ENCODE measurements at places on chromosomes 7 and 10.

DNA sequence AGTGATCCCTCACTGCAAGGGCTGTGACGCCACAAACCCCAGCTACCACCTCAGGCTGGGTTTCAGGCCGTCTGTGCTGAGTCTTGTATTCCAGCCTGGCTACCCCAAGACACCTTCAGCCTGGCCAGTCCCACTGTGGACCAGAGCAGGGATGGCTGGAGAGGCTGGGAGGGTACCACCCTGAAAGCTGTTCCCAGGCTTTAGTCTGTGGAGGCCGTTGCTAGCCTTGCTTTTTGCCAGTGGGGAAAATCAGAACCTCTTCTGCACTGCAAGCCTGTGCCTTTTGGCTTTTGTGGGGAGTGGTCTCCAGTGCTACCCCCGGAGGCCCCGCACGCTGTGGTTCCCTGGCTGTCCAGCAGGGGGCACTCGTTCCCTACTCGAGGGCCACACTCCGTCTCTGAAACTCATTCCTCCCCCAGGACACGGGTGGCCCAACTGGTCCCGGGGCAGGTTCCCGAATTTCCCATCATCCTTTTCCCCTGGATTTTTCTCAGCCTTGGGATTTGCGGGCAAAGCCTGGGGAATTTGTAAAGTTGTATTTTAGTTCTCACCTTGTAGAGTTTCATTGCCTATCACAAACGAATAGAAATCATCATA, 128.4 kb upstream of the BTBD16 start:
- no peak for DNase-seq

DNA sequence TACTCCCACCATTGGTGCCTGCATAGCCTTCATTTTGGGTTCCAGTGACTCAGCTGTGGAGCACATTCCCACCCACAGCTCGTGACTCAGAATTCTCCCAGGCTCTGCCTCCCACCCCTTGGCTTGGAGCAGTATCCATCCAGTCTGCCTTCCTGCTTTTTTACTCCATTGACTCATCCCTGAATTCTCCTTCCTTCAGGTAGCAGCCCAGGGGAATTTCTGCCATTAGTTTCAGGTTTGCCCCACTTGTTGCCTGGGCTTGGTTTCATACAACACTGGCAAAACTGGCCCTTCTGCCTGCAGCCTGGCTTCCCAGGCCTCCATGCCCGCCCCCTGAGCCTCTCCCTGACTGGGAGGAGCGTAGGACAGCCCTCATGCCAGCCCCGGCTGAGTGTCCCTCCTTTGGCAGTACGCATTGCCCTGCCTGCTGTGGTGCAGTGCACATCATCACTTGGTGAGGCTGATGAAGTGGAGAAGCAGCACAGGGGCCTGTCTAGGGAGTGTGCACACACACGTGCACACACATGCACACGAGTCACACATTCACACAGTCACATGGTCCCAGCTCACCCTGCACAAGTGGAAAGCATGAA, 55.0 kb downstream of the SNX10 start:
- no peak for DNase-seq

- DNase-seq: no peak
Observed at GRCh38 chr7:14340393-14341074, 351.1 kb upstream of the ETV1 start.

- DNase-seq: no peak
Observed at GRCh38 chr10:119805702-119806230, 66.9 kb downstream of the MCMBP start.

- no peak for DNase-seq
Observed at GRCh38 chr7:100352984-100353684, 4.8 kb upstream of the PILRB start.

DNA sequence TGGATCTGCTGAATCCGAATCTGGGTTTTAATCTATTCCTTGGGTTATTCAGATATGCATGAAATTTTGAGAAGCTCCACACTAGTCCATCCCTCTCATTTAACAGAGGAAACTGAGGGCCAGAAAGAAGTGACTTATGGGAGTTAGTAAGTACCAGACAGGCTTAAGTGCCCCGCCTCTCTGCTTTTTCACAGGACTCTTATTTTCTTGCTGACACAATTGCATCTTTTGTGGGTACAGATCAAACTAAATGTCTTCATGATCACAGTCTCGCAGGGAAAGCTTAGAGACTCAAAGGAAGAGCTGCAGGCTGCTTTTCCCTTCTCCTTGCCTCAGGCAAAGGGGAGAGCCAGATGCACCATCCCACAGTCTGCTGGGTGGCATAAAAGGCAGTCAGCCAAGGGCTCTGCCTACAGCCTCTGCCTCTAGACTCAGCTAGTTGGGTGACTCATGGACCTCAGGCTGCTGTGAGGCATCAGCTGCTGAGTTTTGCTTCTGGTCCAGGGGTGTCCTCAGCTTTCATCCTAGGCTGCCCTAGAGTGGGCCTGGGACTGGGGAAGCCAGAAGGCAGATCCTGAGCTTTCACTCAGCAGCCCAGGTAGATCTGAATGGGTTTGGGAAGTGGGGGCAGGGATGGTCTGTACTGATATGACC, 11.6 kb downstream of the GOLGA7B start:
- no peak for DNase-seq

DNA sequence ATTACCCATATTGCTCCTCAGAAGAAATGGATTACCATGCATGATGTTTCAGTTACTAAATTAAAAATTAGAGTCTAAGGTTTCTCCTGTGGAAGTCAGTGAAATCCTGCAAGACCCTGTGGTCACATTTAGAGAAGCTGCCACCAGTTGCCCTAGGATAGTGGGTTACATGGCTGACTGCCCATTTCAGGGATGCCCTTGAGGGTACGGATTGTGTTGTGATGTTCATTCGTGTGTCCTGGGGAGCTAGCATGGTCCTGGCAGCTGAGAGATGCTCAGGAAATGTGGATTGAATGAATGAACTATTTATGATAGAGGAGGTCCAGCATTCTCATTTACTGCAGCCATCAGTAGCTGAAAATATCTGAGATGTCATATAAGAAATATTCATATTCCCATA, 55.1 kb downstream of the TMEM178B start:
- DNase-seq: no peak

- DNase-seq: no peak
Observed at GRCh38 chr7:157514306-157514705, 177.5 kb downstream of the DNAJB6 start.

GRCh38 chr7:81459485-81459884, 310.4 kb downstream of the HGF start:
- no peak for DNase-seq

DNA sequence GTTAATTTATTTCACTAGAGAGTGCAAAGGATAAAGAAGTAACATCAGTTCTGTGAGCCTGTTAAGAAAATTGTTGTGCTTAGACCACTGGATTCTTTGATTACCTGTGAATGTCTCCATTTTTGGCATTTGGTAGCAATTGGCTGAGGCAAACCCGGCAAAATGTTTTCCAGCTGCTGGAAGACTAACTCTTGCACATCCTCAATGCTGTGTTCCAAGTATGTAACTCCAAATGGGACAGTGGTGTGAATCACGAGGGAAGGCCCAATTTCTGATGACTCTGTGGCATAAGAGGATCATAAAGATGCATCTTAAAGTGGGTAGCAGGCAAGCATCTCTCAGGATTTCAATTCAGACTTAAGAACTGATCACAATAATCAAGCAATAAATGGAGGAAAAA, 268.8 kb downstream of the RNLS start:
- DNase-seq: no peak

- no peak for DNase-seq
Observed at GRCh38 chr7:41346878-41347277, 356.0 kb downstream of the INHBA start.

DNA sequence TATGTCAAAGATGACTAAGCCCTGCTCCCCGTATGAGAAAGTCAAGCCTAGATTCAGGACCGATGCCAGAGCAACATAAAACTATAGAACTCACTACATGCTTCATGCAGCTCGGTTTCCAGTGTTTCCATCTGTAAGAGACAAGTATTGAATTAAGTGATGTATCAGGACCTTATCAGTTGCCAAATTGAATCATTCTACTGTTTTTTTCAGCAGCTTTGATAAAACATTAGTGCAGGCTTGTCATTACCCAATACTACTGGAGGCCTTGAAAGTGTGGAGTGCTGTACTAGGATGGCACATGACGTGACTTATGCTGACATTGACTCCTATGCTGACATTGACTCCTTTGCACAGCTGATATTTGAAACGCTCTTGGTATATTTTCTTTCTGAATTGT, 10.8 kb upstream of the NRP1 start:
- no peak for DNase-seq

DNA sequence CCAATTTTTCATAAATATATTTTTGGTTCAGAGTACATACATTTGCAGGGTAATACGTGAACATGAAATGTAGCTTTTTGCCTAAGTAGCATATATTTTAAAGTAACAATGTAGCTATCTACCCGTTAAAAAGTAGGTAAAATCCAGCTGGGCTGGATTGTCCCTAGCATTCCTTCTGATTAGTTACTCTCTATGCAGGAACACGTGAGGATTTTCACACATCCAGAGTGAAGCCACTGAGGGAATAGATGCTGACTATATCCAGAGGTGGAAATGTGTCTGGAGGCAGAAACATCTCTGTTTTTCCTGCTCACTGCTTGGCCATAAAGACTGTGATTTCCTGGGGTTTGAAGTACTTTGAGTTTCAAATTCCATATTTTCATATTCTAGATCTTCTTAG, 338.9 kb upstream of the KIAA1217 start:
- DNase-seq: no peak

DNA sequence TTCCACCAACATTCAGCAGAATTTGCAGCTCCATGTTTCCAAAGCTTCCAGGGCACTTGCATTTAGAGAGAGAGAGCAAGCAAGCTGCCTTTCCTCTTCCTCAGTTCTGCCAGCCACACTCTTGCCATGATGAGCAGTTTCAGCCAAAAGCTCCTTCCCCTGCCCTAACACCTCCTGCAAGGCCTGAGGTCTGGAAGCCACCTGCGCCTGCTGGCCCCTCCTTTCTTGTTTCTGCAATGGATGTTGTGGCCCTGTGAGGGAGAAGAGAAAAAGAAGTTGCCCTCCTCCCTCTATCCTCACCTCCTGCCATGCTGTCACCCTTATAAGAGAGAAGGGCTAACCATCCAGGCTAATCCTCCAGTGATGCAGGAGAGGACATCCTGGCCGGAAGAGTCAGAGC, 48.7 kb downstream of the IKZF1 start:
- no peak for DNase-seq

- no peak for DNase-seq
Observed at GRCh38 chr10:1158066-1158465, 101.9 kb downstream of the WDR37 start.

DNA sequence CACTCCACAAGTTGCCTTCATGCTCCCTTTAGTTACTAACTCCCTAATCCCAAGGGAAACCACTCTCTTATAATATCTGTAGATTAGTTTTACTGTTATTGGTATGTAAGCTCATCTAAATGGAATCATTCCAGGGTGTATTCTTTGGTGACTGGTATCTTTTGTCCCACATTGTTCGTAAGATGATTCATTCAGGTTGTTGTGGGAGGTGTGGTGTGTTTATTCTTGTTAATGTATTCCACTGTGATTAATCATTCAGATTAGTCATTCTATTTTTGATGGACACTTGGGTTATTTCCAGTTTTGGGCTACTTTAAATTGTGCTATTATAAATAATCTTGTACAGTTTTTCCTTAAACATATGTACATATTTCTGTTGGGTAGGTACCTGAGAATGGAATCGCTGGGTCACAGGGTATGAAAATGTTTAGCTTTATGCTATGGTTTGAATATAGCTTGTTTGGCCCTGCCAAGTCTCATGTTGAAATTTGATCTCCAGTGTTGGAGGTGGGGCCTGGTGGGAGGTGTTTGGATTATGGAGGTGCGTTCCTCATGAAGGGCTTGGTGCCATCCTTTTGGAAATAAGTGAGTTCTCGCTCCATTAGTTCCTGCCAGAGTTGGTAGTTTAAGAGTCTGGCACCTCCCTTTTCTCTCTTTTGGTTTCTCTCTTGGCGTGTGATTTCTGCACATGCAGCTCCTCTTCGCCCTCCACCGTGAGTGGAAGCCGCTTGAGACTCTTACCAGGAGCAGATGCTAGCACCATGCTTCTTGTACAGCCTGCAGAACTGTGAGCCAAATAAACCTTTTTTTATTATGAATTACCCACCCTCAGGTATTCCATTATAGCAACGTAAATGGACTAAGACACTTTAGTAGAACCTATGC, 13.8 kb downstream of the BTRC start:
- no peak for DNase-seq

DNA sequence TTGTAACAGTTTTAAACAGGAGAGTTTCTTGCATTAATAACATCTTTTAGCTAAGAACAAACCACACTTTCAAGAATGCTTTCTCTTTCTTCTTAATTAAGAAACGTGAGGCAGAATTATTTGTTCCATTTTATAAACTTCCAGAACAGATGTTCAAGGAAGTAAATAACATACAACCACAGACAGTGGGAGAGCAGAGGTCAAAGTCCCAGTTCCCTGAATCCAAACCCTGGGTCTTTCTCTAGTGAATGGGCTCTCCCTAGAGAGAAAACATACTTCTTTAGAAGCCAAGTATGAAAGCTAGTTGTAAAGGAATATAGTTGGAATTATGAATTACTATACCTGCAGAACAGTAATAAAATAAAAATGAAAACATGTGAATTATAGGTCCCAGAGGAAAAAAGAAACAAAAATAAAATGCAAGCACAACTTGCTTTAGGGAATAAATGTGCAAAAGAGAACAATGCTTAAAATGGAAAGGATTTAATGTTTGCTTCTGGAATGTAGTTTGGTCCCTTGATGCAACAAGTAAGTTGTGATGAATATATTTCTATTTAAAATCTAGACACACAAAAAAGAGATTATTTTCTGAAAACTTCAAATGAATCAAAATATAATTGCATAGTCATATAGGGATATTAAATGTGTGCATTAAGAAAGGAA, 6.0 kb downstream of the OR6B1 start:
- no peak for DNase-seq

- DNase-seq: no peak
Observed at GRCh38 chr7:142739923-142740492, 9.3 kb upstream of the PRSS1 start.

GRCh38 chr7:76051840-76052239, 3.9 kb downstream of the MDH2 start:
- DNase-seq: no peak

DNA sequence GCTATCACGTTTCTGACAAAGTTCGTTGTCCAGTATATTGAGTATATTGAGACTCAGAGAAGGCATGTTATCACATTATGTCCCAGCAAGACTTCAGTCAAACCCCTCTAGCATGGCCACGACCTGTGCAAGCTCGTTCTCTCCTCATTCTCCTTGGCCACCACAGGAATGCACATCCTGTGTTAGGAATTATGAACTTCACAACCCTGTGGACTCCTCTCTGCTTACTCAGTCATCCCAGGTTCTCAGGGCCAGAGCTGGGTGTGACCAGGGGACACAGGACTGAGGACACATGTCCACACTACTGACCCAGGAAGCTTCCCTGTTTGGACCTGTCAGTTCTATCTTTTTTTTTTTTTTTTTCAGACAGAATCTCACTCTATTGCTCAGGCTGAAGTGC, 4.4 kb downstream of the SH2D4B start:
- DNase-seq: no peak

DNA sequence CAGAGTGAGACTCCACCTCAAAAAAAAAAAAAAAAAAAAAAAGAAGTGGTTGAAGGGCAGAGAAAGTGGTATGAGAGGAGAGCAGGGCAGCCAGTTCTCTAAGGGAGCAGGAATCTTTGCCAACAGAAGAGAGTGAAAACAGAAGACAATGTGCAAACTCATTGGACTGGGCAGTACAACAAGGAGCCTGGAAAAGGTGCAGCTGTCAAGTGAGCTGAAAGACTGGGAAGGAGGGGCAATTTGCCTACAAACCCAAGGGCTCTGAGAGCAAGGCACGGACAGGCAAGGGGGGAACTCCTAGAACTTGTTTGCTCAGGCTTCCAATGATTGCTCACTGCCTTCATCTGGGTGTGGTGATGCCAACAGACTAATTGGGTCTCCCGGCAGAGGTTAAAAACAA, 9.5 kb downstream of the ACTR1A start:
- DNase-seq: no peak

GRCh38 chr7:114822844-114823243, 99.0 kb upstream of the MDFIC start:
- DNase-seq: no peak

All from stimulated activated CD8-positive, alpha-beta memory T cell treated with anti-CD3 and anti-CD28 coated beads, Interleukin-4, amount 100 ng/mL, for 24 hours (primary cell).